ENCODE measurements at places on chromosomes 6 and 20. TPM values are rescaled to one million over a fixed set of nuclear protein-coding genes. Genes with fewer than 3 reads are reported as not detected.

The KHDC1L gene
- total RNA-seq: not detected

DNA sequence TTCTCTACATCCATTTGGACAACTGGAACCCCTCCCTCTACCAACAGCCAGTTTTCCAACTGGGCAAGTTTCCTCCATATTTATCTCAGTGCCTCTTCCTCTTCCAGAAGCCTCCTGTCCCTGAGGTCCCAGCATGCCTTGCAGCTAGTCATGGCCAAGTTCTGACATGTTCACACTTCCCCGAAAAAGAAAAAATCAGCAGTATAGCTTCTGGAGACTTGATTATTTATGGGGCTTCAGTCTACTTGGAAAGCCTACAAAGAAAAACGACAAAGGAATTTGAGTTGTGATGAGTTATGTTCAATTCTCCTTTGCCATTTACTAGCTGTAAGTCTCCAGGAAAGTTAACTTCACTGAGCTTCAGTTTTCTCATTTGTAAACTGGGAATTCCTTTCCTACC lies 406.5 kb downstream of the MAFB start:
- no peaks in the 10 kb centered on the region for H3K36me3 ChIP-seq
- peaks cover 19% of the 10 kb centered on the region for H3K27me3 ChIP-seq
- no peak overlapping the region for H3K27ac ChIP-seq
- H3K4me1 ChIP-seq: peaks cover 4% of the 10 kb centered on the region

DNA sequence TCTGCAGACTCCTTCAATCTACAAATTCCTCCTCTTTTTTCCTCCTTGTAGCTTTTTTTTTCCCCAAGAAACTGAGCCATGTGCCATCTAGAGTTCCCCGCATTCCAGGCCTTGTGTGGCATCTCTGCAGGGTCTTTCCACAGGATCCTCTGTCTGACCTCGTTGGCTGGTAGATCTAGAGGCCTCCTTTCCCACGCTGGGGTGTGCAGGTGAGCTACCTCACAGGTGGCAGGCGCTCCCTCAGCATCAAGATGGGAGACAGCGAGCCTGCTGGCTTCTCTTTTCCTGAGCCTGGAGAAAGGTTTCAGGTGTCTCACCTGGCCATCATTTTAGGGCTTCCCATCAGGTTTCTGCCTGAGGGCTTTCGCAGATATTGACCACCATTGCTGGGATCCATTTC lies 9.6 kb upstream of the NELFCD start:
- no peaks in the 10 kb centered on the region for H3K4me1 ChIP-seq
- no peaks in the 10 kb centered on the region for H3K36me3 ChIP-seq
- no peak overlapping the region for H3K27ac ChIP-seq
- no peak for DNase-seq
- H3K4me3 ChIP-seq: no peak overlapping the region

GRCh38 chr6:133079901-133080300 lies 161.3 kb upstream of the EYA4 start:
- H3K4me3 ChIP-seq: no peak overlapping the region
- H3K27ac ChIP-seq: no peak overlapping the region
- H3K27me3 ChIP-seq: no peaks in the 10 kb centered on the region
- no peak for DNase-seq
- H3K36me3 ChIP-seq: no peaks in the 10 kb centered on the region

The BCAS1 gene
- total RNA-seq: 0.81 TPM

GRCh38 chr20:32743237-32744112 lies at the start of gene COMMD7:
Gene COMMD7 (minus strand): TSS chr20:32743467. CDS start chr20:32743391, 76 bp downstream.
- peaks cover 13% of the 10 kb centered on the region for H3K4me1 ChIP-seq
- DNase-seq: peak; percentile 66
- H3K27me3 ChIP-seq: no peaks in the 10 kb centered on the region
- H3K36me3 ChIP-seq: peaks cover 2% of the 10 kb centered on the region
- peak within 1 kb of the TSS; percentile 98 for H3K4me3 ChIP-seq
- peak within 1 kb of the TSS; percentile 94 for H3K27ac ChIP-seq

The STMN3 gene
- total RNA-seq: 26.5 TPM

GRCh38 chr6:83258517-83258916 lies 65.4 kb downstream of the RWDD2A start:
- no peak overlapping the region for H3K4me3 ChIP-seq
- DNase-seq: no peak
- no peaks in the 10 kb centered on the region for H3K4me1 ChIP-seq

The CRIP3 gene
- 2.3 TPM for total RNA-seq

The BPIFB2 gene
- not detected for total RNA-seq

- H3K36me3 ChIP-seq: peaks cover 1% of the 10 kb centered on the region
- peaks cover 11% of the 10 kb centered on the region for H3K27me3 ChIP-seq
- H3K27ac ChIP-seq: no peak overlapping the region
- H3K4me1 ChIP-seq: peaks cover 3% of the 10 kb centered on the region
- no peak overlapping the region for H3K4me3 ChIP-seq
- no peak for DNase-seq
Observed at GRCh38 chr6:151149793-151150192, 90.0 kb upstream of the AKAP12 start.

GRCh38 chr6:168053957-168054471 lies 25.0 kb downstream of the FRMD1 start:
- no peak for DNase-seq
- H3K27ac ChIP-seq: no peak overlapping the region
- no peaks in the 10 kb centered on the region for H3K36me3 ChIP-seq
- no peak overlapping the region for H3K4me3 ChIP-seq
- no peaks in the 10 kb centered on the region for H3K27me3 ChIP-seq
- no peaks in the 10 kb centered on the region for H3K4me1 ChIP-seq

The ADGRB3 gene
- 1.8 TPM for total RNA-seq

DNA sequence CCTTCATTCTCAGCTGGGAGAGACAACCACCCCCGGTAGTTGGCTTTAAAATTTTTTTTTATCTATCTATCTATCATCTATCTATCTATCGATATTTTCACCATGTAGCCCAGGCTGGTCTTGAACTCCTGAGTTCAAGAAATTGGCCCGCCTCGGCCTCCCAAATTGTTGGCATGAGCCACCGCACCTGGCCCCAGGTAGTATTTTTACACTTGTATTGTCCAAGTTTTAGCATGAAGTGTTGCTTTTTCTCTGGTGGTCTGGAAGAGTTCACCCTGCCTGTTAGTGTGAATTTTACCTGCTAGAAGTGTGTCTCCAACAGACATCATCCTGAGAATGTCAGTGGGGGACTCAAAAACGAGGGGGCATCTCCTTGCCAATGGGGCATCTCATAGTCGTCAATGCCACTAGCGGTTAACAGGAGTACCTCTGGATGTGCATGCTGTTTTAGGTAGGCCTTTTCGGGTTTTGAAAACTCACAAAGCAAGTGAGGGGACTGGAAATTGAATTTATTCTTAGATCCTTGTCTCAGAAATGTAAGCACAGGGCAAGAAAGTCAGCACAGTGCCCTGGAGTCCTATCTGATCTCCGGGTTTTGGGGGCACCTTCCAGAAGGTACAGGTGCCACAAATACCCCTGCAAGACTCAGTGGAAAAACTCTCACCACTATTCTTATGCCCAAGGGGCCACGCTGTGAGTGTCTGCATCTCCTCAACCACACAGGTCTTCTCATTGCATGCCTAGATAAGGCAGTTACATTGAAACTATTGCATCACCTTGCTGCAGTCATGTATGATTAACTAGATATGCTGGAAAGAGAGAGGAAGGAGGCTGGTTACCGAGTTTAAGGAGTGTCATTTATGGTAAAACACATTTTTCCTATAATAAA lies 37.1 kb downstream of the TNFAIP3 start:
- no peak overlapping the region for H3K27ac ChIP-seq
- no peaks in the 10 kb centered on the region for H3K36me3 ChIP-seq
- H3K4me3 ChIP-seq: no peak overlapping the region
- peaks cover 2% of the 10 kb centered on the region for H3K27me3 ChIP-seq
- DNase-seq: no peak
- peaks cover 13% of the 10 kb centered on the region for H3K4me1 ChIP-seq

The CAPN11 gene
- not detected for total RNA-seq

The POM121L2 gene
- total RNA-seq: not detected

The RIPOR2 gene
- total RNA-seq: 4.0 TPM

DNA sequence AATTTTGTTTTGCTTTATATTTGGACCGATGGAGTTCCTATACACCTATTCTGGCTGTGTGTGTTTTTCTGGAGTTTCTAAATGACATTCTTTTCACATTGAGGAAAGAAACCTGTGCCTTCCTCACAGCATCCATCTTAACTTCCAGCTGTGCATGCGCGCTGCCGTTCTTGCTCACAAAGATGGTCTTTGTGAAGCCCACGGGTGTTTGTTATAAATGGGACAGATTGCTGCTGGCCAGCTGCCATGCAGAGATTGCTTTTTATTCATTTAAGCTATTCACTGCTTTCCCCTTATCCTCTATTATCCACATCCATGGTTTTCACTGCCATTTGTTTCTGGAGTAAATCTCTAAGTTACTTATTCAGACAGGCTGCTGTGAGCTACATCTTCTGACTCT lies 54.2 kb downstream of the SYNDIG1 start:
- DNase-seq: no peak
- H3K27ac ChIP-seq: no peak overlapping the region
- H3K36me3 ChIP-seq: no peaks in the 10 kb centered on the region
- no peak overlapping the region for H3K4me3 ChIP-seq
- H3K4me1 ChIP-seq: no peaks in the 10 kb centered on the region
- H3K27me3 ChIP-seq: peaks cover 2% of the 10 kb centered on the region

GRCh38 chr6:125432963-125433362 lies 131.2 kb upstream of the HDDC2 start:
- H3K27me3 ChIP-seq: peaks cover 6% of the 10 kb centered on the region
- H3K4me1 ChIP-seq: peaks cover 8% of the 10 kb centered on the region
- no peaks in the 10 kb centered on the region for H3K36me3 ChIP-seq

DNA sequence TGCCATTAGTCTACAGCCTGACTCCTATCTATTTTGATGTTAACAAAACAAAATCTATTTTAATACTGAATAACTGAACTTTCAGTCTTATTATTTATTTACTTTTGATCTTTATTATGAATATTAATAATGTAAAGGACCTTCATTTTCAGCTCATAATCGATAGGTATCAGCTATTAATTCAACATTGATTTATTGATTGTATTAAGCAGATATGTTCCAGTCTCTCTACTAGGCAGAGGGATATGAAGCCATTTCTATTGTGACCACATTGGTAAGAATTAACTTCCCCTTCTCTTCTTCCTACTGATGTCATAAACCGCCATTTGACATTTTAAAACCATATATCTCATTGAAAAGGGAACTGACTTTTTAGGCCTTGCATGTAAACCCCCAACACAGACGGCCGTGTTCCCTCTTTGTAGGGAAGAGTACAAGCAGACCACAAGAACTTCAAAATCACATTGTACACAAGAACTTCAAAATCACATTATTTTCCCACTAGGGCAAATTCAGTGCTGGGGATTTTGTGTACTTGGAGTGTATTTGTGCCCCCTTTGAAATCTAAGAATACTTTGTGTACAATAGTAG lies 69.5 kb upstream of the FABP7 start:
- no peak overlapping the region for H3K27ac ChIP-seq
- H3K36me3 ChIP-seq: peaks cover 2% of the 10 kb centered on the region
- no peak for DNase-seq
- no peaks in the 10 kb centered on the region for H3K4me1 ChIP-seq
- H3K4me3 ChIP-seq: no peak overlapping the region

- H3K27me3 ChIP-seq: no peaks in the 10 kb centered on the region
- H3K4me1 ChIP-seq: peaks cover 7% of the 10 kb centered on the region
- no peak overlapping the region for H3K4me3 ChIP-seq
- H3K27ac ChIP-seq: no peak overlapping the region
Observed at GRCh38 chr20:37297066-37297736, 7.7 kb downstream of the MANBAL start.

The LTA gene
- not detected for total RNA-seq

DNA sequence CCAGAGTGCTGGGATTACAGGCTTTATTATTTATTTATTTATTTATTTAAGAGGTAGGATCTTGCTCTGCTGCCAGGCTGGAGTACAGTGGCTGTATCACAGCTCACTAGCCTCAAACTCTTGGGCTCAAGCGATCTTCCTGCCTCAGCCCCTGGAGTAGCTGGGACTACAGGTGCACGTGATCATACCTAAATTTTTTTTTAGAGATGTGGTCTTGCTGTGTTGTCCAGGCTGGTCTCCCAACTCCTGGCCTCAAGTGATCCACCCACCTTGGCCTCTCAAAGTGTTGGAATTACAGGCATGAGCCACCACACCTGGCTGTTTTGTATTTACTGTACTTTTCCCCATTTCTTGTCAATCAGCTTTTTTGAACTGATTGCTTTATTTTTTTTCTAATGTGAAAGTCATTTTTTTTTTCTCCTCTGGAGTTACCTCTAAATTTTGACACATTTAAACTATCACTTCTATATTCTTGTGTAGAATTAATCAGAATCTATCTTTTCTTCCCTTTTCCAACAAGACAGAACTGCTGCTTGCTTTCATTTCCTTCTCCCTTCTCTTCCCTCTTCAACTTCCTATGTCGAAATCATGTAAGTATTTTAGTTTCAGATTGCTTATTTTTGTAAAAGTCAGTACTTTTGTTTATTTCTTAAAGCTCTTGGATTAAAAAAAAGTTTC lies 12.0 kb downstream of the PANK2 start:
- DNase-seq: no peak
- peaks cover 25% of the 10 kb centered on the region for H3K4me1 ChIP-seq
- no peaks in the 10 kb centered on the region for H3K27me3 ChIP-seq
- H3K36me3 ChIP-seq: no peaks in the 10 kb centered on the region

GRCh38 chr20:60570481-60571277 lies 612.5 kb downstream of the CDH26 start:
- DNase-seq: no peak
- peaks cover 1% of the 10 kb centered on the region for H3K4me1 ChIP-seq
- H3K36me3 ChIP-seq: no peaks in the 10 kb centered on the region

- H3K4me3 ChIP-seq: no peak overlapping the region
- no peak overlapping the region for H3K27ac ChIP-seq
- no peak for DNase-seq
- peaks cover 2% of the 10 kb centered on the region for H3K4me1 ChIP-seq
- no peaks in the 10 kb centered on the region for H3K27me3 ChIP-seq
- no peaks in the 10 kb centered on the region for H3K36me3 ChIP-seq
Observed at GRCh38 chr6:140289186-140289585, 914.7 kb upstream of the CITED2 start.

DNA sequence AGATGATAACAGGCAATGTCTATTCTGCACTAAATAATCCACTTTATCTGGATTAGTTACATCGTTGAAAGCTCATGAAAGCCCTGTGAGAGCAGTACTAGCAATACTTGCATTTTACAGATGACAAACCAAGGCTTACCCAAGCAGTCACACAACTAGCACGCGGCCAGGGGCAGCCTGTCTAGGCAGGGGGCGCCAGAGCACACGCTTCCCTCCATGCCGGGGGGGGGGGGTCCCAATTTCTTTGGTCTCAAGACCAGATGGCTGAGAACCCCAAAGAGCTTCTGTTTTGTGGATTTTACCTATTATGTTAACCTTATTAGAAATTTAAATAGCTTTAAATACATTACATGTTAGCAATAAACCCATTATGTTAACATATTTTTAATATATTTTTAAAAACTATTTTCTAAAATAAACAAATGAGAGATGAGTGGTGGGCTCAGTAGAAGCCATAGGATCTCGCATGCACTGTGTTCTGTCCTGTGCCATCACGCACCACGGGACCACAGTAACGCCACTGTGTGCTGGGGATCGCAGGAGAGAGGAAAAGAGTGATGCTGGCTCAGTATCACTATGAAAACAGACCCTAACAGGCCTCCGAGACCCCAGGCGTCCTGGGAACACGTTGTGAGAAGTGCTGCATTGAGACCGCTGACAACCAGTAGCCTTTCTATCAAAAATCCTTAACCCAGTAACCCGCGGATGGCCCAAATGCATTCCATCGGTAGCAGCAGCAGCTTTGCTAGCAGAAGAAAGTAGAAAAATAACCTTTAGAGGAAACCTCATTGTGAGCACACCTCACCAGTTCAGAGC lies 5.3 kb upstream of the PRR18 start:
- no peak overlapping the region for H3K27ac ChIP-seq
- H3K36me3 ChIP-seq: no peaks in the 10 kb centered on the region
- peaks cover 5% of the 10 kb centered on the region for H3K4me1 ChIP-seq
- no peak for DNase-seq
- H3K27me3 ChIP-seq: peaks cover 27% of the 10 kb centered on the region
- H3K4me3 ChIP-seq: no peak overlapping the region

The TINAG gene
- total RNA-seq: not detected

The GINS1 gene
- total RNA-seq: 25.2 TPM

Data from progenitor cell of endocrine pancreas (in vitro differentiated cells).